Activated effector memory CD4-positive, alpha-beta T cell treated with Interleukin-2 at 50 U/mL for 16 hours (primary cell): ENCODE measurements at places on chromosomes 2 and 18.

DNA sequence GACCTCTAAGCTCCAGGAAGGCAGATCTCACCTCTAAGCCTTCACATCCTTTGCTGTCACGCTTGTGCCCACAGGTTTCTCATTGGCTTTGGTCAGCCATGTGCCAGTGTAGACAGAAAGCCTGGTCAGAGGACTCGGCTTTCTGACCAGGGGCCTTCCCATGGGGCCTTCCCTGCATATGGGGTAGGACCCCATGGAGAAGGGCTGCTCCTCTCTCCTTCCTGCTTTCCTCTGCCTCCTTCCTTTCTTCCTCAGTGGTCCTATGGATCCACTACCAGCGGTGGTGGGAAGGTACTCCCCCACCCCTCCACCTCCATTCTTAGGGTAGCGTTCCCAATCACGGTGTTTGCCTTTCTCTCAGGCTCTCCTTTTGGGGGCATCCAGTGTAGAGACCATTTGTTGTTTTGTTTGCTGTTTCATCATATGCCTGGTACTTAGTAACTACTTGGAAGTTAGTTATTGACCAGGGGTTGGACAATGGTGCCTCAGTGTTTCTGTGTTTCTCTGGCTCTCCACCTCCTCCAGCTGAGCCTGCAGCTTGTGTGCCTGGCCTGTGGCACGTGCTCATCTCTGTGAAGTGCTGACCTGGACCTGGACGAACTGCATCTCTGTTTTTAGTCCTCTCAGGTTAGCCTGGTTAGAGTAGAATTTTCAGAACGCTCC lies 71.6 kb downstream of the ZNF407 start:
- DNase-seq: no peak

DNA sequence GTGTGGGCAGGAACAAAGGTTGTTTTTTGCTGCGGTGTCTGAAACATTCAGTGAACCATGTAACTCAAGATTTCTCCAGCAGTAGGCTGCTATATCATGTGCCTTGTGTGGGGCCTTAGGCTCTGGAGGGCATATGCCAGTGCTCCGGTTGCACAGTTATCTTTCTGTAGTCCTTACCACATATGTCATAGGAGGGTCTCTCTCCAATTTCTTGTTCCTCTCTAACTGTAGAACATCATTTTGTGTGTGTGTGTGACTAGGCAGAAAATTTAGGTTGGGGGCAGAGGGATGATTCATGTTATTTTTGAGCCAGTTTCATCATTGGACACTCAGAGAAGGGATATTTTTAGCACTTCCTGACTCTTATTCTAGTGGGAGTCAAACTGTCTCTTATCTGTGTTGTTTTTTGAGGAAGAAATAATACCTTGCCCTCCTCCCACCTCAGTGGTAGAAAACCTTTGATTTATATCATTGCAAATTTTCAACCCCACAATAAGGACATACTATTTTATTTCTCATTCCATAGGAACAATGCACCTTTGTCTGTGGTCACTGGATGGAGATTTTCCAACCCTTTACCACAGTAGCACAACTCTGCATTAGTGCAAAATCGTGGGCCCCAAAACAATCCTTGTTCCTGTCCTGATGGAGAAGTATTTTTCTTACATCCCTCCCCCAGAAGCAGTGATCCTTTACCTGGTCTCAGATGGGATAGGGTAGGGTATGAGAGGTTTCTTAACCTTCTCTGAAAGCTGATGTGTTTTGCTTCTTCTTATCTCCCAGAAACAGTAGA lies 113.9 kb downstream of the CCDC74A start:
- no peak for DNase-seq

DNA sequence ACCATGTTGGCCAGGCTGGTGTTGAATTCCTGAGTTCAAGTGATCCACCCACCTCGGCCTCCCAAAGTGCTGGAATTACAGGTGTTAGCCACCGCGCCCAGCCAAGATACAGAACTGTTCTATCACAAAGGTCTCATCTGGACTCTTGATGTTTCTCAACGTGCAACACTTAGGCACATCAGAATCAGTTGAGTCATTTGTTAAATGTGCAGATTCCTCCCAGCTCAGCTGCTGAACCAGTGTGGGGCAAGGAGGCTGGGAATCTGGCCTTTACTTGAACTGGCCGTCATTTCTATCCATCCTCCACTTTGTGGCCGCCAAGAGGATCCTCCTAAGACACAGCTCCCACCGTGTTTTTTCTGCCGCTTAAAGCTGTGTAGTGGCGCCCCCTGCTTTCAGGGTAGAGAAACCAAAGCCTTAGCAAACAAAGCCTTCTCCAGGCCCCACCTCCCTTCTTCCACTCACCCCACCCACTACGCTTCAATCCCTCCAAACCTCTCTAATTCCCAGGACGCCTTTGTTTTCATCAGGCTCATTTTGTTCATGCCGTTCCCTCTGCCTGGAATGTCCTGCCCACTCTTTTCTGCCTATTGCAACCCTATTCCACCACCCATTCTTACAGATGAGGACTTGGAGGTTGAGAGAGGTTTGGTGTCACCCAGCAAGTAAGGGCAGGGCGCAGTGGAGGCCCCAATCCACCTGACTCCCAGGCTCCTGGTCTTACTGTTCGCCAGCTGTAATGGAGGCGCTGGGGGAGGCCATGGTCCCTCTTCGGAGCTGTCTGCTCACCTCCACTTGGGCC lies 776 bp upstream of the SPEG start:
- no peak for DNase-seq

DNA sequence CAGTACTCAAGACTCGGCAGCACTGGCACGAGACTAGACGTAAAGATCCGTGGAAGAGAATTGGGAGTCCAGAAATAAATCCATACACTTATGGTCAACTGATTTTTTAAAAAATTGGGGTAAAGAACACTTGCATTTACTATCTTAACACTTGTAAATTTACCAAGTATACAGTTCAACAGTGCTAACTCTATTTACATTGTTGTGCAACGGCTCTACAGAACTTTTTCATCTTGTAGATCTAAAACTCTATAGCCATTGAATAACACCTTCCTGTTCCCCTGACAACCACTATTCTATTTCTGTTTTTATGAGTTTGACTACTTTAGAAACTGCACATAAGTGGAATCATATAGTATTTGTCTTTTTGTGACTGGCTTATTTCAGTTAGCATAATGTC lies 129.4 kb upstream of the SP3 start:
- no peak for DNase-seq

DNA sequence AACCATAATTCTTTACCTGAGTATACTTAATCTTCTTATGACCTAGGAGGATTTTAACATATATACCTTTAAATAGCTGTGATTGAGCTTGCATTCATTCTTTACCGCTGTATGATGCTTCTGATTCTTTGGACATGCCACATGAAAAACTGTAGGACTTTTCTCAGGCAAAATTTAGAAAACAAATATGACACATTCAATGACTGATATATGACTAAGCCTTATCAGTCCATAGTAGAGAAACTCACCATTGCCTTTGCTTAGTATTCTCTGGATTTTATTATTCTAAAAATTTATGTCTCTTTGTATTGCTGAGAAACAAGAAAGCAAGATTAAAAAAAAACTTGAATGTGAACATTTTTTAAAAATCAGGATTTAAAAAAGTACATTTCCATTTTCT lies 3.7 kb downstream of the FAM171B start:
- DNase-seq: no peak

GRCh38 chr2:189446780-189447179 lies 5.5 kb downstream of the WDR75 start:
- DNase-seq: no peak

DNA sequence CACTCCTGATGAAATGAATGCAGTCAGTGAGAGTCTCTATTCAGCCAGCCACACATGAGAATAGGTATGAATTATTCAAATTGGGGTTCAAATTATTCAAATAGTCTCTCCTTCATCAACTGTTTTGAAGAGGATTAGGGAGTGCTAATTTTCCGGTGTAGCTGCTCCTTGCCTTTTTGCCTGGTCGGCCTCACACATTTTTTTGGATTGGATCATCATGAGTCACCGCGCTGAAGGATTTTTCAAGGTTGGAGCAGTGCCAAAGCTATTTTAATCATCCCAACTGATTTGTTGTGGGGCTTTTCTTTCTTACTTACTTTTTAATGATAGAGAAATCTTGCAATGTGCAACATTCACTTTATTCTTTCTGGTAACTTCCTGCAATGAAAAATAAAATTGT lies 2.4 kb upstream of the DTNA start:
- DNase-seq: no peak

DNA sequence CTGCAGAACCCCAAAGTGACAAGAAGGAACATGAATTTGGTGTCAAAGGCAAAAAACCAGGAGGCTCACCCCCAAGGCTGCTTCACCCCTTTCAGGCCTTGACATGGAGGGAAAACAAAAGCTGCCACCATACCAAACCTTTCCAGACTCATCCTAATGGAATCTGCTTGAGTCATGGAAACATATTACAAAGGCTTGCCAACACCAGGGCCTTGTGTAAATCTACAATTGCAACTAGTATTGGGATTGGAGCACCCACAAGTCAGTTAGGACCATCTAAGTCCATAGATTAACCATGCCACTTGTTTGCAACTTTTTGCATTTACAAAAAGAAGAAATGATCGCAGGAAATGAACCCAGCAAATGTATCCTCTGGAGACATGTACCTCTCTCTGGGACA lies 297.6 kb downstream of the CDCA7 start:
- no peak for DNase-seq
